Omental fat pad (tissue), 4 donors: ENCODE measurements at places on chromosomes 6 and 20. TPM values are rescaled to one million over a fixed set of nuclear protein-coding genes. Genes with fewer than 3 reads are reported as not detected.

DNA sequence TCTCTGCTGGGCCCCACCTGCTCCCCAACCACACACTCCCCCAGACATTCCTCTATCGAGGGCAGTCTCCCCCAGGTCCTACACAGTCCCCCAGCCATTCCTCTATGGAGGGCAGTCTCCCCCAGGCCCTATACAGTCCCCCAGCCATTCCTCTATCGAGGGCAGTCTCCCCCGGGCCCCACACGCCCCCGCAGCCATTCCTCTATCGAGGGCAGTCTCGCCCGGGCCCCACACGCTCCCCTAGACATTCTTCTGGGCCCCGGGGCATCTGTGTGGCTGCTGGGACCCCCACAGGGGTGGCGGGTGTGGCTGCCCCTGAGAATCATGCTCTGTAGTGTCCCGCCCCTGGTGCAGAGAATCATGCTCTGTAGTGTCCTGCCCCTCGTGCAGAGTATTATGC, 43.6 kb upstream of the BHLHE23 start:
- DNase-seq: no peak

DEFB112 gene
- total RNA-seq: not detected

DNA sequence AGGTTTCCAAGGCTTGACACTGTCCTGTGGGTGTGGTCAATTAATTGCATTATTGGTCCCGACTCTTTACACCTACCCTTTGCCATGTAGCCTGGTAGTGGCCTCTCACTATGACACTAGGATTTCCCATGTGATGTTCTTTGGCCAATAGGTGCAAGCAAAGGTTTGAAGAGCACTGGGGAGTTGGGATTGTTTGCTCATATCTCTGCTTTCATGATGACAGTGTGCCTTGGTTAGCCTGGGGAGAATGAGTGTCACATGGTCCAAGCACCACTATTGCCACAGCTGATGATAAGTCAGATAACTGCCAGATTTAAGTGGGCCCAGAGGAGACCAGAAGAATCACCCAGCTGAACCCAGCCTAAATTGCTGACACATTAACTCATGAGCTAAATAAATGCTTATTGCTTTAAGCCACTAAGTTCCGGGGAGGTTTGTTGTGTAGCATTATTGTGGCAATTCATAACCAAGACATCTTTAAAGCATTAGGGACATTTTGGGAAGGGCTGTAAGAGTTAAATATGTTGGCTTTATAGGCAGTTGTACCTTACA, 17.2 kb upstream of the SCP2D1 start:
- no peak for DNase-seq

DNA sequence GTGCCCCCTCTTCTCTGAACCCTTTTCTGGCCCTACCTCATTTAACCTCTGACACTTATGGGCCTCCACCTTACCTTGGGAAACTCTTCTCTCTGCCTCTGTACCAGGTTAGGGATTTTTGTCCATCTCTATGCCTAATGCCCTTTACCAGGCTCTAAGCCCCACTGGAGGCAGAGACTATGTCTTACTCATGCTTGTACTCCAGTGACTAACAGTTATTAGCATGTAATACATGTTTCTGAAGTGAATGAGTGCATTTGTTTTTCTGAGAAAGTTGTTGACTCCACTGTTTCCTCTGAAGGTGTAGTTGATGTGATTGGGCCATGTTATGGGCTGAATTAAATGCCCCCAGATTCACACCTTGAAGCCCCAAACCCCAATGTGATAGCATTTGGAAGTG, 234.3 kb downstream of the PACRG start:
- DNase-seq: no peak

DNA sequence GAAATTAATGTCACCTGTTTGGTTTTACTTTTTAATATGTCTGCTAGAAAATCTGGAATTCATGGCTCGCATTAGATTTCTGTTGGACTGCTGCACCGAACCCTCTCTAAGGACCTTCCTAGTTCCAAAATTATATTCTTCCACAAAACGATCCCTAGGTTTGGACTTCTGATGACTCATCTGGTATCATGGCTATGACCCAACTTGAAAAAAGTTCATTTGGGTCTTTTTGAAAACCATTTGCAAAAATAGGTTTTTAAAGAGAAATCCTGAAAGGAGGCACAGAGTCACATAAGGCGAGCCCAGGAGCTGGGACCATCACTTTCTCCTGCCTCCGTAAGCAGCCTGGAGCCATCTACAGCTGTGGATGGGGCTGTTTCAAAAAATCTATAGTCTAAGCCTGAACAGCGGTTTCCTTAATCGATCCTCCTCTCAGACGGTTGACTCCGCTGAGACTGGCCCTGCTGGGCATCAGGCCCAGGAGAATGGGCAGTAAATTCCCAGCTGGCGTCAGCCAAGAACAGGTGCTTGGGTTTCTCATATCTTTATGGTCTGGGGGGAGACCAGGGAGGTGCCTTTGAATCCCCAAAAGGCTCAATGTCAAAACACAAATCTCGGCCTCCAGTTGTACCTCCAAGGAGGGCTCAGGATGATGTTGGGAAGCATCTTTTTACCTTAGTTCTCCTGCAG, 44.6 kb downstream of the SLC24A3 start:
- no peak for DNase-seq
